NCI-H748 treated with DMSO at 0.1 percent for 48 hours (cell line): ENCODE measurements at places on chromosomes 6 and 20.

DNA sequence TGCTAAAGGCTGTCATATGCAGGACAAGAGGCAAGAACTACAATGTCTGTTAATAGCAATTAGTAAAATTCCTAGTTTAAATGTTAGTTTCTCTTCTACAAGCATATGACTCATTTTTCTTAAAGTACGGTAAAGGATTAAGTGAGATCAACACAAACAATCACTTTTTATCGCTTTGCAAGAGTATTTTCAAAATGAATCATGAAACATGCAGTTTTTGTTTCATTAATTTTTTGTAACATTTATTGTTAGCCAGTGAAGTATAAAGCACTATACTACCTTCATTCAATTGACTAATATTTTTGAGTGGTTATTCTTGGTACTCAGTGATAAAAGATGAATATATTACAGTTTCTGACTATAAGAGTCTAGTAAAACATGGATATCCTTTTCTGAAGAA lies 138.6 kb downstream of the AHI1 start:
- DNase-seq = no peak

DNA sequence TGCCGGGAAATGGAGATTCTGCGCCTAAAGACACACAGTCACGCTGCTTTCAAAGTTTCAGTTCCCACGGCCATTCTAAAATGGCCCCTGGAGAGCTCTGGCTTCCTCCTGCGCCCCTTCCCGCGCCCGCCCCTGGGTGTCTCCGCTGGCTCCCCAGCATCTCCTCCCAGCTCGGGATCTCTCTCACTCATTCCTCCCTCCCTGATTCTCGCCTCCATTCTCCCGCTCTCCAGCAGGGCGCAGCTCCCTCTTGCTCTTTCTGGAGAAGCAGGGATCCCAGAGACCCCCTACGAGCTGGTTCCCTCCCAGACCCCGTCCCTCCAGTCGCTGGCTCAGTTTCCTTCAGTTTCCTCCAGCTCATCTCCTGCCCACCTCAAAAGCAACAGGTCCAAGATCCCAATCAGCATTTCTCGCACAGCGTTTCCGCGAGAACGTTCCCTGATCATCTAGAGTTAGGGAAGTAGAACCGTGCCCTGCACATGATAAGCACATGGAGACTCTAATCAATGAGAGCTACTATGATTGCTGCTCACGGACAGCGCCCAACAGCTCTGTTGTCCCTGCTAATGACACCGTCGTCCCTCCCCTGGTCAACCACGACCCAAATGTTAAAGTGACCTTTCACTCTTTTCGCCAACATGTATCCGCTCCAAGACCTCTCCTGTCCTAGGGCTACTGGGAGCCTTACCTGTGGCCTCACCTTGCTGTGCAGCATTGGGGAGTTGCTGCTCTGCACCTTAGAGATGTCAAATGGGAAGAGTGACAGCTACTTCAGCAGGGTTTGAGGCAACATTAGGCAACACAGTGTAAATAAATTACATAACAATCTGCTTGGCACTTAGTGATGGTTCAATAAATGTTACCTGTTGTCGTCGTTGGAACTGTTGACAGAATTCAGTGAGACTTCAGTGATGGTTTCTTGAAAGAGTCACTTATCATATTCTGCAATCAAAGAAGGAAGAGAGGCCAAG lies 218.5 kb upstream of the QKI start:
- no peak for DNase-seq

DNA sequence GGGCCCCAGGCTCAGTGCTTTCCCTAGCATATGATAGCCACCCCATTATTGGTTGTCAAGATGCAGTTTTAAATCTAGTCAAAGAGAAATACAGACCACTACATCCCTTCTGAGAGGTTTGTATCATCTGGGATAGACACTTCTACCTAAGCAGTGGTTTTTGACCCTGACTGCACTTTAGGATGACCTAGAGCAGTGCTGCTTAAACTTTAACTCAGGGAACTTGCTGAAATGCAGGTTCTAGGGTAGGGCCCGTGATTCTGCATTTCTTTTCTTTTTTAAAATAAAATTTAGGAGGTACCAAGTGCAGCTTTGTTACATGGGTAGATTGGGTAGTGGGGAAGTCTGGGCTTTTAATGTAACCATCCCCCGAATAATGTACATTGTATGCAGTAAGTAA lies 18.7 kb downstream of the TM9SF4 start:
- no peak for DNase-seq

- DNase-seq = no peak
Observed at GRCh38 chr20:32319100-32319499, 39.0 kb upstream of the ASXL1 start.

GRCh38 chr6:2522521-2522920 lies 228.2 kb downstream of the MYLK4 start:
- no peak for DNase-seq

DNA sequence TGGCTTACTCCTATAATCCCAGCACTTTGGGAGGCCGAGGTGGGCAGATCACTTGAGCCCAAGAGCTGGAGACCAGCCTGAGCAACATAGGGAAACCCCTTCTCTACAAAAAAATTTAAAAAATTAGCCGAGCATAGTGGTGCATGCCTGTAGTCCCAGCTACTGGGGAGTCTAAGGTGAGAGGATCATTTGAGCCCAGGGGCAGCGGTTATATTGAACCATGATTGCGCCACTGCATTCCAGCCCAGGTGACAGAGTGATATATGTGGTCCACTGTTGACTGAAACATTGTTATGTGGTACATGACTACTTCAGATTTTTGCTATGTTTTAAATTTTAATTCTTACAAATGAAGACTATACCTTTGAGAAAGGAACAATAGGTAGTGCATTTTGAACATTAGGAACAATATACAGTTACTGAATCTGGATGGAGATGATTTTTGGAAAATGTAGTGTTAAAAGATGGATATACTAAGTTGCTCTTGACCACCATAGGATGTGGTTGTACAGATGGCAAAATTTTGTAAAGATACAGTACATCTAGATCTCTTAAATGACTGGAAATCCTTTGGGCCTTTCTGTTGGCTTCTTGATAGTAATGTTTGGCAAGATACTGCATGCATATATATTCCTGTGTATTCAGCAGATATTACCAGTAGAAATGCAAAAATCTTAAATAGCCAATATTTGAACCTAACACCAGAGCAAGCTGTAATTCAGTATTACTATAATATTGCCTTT lies 35.9 kb downstream of the MAPK14 start:
- no peak for DNase-seq
